Dorsolateral prefrontal cortex (tissue), 122 donors: ENCODE measurements at places on chromosomes 13 and 19.

DNA sequence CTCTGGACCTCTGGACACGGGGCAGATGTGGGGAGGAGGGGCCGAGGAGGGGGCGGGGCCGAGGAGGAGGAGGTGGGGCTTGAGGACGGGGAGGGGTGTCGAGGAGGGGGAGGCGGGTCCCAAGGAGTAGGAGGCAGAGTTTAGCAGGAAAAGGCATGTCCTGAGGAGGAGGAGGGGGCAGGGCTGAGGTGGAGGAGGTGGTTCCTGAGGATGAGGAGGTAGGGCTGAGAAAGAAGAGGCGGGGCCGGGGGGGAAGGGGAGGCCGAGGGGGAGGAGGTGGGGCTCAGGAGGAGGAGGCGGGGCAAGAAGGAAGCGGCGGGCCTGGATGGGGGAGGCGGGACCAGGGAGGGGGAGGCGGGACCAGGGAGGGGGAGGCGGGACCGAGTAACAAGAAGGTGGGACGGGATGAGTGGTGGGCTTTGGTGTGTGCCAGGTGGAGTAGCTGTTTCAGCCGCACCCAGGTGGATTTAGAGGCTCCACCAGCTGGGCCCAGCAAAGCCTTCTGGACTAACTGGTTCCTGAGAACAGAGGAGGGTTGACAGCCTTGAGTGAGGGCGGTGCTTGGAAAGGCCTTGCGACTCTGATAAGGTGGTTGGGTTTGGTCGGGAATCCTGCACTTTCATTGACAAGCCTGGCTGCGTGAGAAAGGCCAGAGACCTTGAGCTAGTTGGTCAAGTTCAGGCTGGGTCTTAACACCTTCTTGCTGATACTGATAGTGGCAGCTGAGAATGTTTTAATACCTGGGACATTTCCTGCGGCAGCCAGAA, 7.7 kb downstream of the TECR start:
- DNase-seq, result no peak

GRCh38 chr13:40139896-40140520, 484.5 kb downstream of the COG6 start:
- no peak for DNase-seq

DNA sequence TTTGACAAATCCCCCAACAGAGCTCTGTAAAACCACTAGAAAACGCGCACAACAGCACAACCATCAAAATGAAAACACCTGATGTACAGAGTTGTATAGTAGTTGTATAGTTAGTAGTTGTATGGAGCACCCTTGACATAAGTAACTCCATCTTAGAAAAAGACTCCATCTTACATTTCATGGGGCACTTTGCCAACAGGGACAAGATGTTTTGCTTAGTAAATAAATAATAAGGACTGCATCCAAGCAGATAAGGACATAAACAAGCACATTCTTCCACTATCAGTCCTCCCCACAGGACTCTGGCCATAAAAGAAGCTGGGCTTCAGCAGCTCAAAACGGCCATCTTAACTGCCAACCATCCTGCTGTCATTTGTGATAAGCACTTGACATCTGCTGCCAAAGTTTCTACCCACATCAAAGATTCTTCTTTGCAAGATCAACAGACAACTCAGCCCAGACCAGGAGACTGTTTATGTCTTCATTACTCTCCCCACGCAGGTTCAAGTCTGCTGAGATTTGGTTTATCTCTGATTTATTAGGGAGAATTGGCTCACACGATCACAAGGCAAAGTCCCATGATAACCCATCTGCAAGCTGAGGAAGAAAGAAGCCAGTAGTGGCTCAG, 20.7 kb upstream of the ZNF331 start:
- no peak for DNase-seq

GRCh38 chr13:28610996-28611395, 47.9 kb upstream of the POMP start:
- no peak for DNase-seq

GRCh38 chr19:33310606-33311325, 8.4 kb upstream of the CEBPA start:
- peak; percentile 20 for DNase-seq

DNA sequence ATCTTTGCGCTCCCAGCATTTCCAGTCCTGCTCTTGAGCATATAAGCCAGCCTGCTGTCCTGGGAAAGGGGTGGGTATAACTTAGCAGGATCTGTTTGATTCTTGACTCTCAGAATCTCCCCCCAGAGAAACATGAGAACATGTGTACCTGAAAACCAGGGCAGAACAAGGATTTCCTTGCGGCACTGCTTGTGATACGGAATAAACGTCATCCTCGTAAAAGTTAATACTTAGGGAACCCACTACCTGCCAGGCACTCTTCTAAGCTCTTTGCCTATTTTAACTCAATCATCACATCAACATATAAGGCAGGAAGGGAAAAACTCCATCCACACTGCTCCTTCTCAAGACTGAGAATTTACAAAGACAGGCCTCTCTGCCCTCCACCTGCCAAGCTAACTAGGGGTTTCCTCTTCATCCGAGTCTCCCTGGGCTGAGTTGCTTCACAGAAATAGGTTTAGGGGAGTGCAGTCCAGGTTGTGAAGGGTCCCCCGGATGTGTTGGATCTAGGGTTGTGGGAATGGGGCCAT, 1.1 kb downstream of the ZNF653 start:
- DNase-seq, result no peak

- DNase-seq, result no peak
Observed at GRCh38 chr19:10762656-10763055, 44.8 kb downstream of the DNM2 start.

- peak; percentile 36 for DNase-seq
Observed at GRCh38 chr13:113292021-113292862, 4.8 kb upstream of the LAMP1 start.

DNA sequence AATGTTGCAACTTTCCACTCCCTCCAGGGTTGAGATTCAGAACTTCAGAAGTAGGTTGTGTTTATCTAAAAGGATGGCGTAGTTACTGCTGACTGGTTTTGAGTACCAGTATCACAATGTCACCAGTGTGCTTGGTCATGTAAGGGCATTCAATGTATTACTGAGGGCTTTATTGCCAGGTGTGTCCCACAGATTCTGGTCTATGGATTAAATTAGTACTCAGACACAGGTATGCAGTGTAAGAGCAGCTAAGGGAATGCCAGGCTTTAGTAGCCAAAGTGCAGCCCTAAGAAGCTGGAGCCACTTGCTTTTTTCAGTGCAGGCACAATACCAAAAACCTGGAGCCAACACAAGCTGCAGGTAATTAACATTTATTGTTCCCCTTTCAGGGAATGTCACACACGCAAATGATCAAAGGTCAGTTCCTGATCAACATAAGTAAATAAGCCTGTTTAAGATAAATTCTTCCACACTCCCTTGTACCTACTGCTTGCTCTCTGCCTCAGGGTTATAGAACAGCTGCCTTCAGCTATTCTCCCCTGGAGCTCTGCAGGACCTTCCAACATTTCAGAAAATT, 130.1 kb upstream of the ZNF91 start:
- no peak for DNase-seq

DNA sequence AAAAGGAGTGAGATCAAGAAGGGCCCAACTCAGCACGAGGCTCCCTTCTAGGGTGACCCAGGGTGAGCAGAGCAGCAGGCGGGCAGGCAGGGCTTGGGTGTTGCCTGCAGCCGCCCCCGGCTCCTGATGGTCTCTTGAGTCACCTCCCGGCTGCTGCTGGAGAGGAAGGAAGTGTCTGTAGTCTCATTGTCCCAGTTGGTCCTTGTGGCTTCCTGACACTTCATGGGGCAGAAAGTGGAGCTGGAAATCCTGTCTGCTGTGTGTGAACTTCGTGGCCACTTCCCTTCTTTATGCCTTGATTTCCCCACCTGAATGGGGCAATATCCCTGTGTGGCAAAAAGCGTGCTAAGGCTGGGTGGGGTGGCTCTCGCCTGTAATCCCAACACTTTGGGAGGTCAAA, 2.5 kb downstream of the MAP1S start:
- no peak for DNase-seq

DNA sequence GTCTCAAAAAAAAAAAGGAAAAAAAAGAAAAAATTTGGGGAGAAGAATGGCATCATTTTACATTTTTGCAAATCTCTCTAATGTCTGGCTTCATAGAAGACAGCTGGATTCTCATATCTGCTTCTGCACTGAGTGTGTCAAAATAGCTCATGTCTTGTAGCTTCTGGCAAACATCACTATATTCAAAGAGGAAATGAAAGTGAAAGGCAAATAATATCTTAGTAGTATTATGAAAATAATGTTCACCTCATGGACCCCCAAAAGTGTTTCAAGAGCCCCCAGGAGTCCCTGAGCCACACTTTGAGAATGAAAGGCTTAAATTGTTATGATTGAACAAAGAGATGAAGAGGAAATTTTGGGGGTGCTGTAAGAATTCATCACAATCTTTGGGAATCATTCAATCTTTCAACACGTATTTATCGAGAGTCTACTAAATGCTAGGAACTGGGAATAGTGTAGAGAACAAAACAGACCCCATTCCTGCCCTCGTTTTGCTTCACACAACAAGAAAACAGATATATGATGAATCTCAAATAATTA, 1.2 kb upstream of the SLC6A16 start:
- no peak for DNase-seq

DNA sequence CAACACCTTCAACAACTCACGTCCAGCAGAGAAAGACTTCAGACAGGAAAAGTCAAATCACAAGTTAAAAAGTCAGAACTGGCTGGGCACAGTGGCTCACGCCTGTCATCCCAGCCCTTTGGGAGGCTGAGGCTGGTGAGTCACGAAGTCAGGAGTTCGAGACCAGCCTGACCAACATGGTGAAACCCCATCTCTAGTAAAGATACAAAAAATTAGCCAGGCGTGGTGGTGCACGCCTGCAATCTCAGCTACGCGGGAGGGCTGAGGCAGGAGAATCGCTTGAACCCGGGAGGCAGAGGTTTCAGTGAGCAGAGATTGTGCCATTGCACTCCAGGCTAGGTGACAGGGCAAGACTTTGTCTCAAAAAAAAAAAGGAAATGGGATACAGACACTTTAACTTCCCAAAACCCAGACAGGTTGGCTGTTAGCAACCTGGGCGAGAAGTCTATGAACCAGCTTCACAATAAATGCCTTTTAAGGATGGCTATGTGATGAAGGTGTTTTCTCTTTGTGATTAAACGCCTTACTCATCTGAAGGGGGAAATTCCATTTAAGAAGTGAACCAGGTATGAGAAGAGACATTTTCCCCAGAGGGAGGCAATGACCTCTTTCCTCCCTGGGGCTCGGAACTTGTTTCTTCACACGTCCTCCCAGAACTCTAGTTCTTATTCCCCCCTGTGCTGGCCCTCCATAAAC, 80.4 kb downstream of the INSR start:
- no peak for DNase-seq
